ENCODE measurements at places on chromosomes 3 and 15.
A peak's percentile ranks its signal among the peaks of the same experiment; 100 is the strongest.

DNA sequence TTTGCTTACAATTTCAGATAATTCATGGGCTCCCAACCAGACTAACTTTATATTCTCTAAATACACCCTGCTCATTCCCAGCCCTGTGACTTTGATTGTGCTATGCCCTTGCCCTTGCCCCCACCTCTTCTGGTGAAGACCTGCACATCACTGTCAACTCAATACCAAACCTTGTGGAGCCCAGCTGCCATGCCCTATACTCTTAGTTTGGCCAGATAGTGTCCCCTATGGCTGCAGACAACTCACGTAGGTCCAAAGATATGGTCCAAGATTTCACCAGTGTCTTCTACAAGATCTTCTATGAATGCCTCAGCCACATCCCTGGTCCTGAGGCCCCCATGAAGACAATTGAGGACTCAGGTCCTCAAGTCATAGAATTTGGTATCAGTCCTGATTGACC, 118.3 kb upstream of the EIF1B start:
- no peak for DNase-seq

DNA sequence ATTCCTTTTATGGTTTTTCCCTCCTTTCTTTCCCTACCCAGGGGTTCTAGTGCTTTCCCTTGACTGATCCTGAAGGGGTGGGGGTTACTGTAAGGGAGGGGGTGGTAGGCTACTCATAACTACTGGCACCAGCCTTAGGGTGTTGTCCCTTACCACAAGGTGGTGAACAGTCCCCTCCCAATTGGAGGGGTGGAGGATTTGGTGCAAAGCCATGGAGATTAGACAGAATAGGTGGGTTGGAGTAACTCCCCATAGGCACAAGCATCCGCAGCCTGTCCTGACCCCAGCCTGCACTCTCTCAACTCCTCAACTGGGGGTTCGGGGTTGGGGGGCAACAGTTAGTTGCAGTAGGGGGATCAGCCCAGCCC, 2.6 kb upstream of the HYAL2 start:
- DNase-seq: no peak

- peak; percentile 96 for DNase-seq
Observed at GRCh38 chr3:159711560-159712333, 276.9 kb upstream of the IL12A start.

GRCh38 chr15:71801935-71802655, 8.3 kb upstream of the NR2E3 start:
- no peak for DNase-seq

- DNase-seq: peak; percentile 98
Observed at GRCh38 chr3:37935756-37936666, 54.6 kb upstream of the VILL start.

DNA sequence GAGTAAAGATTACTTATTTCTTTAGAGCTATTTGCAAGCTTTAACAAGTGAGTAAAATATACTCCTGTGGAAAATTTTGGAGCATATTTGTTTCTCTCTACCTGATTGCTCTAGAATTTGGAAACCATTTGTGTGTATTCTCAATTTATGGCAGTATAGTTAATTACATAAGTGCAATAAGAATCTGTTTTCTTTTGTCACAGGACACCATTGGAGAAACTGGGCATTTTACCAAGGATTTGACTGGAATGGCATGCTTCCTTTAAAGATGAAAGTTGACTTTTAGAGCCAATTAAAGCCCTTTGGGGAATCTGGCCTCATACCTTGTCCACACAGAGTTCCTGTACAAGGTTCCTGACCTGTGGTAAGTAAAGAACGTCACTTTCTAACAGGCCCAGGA, 38.4 kb downstream of the PAQR5 start:
- DNase-seq: no peak

DNA sequence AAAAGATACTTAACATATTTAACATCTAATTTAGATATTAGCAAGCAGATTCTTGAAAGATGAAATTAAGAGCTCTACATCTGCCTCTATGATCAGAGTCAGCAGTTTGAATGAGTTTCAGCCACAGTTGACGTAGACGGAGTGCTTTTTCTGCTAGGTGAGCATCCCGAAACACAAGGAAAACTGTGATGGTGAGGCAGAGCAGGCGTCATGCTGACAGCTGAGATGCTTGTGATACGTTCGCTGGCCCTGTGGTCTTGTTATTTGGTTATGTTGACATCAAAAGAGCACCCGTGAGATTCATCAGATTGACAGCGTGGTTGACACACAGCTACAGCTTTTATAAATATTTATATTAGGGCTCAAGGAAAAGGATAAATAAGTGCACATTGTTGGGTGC, 19.6 kb upstream of the GOLGA8B start:
- no peak for DNase-seq

DNA sequence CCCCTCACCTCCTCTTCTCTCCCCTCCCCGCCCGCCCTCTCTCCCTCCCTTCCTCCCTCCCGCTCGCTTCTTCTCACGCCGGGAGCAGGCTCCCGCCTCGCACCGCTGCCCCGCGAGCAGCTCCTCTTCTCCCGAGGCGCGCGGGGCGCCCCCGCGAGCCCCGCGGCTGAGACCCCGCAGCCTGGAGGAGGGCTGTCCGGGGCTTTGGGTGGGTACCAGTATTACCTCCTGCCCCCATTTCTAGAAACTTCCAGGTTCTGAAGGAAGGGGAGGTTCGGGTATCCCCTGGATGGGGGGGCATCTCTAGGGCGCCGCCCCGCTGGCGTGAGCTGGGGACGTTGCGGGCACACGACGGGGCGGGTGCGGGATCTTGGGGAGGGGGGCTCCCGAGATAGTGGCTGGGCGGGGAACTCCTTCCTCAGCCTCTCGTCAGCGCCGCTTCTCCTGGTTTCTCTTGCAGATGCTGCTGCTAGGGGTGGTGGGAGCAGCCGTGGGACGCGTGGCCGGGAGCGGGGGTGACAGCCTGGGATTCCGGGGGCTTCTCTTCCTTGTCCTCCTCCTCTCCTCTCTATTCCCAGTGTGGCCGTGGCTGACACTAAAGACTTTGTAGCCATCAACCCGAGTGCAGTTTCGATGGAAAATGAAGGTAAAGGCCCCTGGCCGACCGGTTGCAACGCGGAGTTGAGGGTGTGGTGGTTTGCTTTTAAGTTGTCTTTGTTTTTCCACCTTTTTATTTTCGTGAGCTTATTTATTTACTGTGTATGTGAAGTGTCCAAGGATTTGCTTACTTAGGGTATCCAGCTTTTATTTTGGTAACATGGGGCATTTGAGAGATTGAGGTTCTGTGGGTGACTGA, 474 bp downstream of the ATP2C1 start:
- DNase-seq: no peak

- peak; percentile 86 for DNase-seq
Observed at GRCh38 chr3:190701096-190701532, 161.4 kb downstream of the GMNC start.

Measured in amniotic epithelial cell (primary cell).